ENCODE measurements at places on chromosomes 7 and 10. TPM values are rescaled to one million over a fixed set of nuclear protein-coding genes. Genes with fewer than 3 reads are reported as not detected.

DNA sequence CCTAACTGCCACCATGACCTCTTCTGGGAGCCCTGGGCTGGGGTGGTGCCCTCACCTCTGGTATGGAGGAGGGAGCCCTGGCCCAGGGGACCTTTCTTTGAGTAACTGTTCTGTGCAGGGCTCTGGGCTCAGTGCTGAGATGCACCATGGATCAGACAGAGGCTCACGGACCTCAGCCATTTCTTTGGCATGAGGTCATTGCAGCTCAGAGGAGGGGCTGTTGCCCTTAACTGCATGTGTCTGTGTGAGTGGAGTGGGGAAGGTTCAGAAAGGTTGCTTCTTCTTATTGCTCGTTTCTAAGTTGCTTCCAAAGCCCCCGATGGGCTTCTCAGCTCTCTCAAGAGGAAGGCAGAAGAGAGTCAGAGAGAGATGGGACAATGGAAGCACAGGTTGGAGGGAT is 233.9 kb downstream of the RPS24 start:
- no peak for DNase-seq

DNA sequence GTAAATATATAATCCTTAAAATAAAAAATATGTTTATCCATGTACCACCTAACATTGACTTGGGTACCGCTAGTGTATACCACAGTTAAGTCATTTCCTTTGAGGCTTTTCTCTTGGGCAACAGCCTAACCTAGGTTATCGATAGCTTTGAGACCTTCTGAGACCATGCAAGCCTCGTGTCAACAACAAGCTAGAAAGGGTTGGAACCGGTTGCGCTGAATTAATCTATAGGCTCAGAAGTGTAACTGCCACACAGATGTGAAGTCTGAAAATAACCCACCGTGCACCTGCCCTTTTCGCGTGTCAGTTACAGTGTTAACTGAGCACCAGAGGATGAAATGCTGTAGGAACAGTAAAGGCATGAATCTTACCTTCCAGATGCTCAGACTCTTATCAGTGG is 59.8 kb downstream of the ARID5B start:
- no peak for DNase-seq

DNA sequence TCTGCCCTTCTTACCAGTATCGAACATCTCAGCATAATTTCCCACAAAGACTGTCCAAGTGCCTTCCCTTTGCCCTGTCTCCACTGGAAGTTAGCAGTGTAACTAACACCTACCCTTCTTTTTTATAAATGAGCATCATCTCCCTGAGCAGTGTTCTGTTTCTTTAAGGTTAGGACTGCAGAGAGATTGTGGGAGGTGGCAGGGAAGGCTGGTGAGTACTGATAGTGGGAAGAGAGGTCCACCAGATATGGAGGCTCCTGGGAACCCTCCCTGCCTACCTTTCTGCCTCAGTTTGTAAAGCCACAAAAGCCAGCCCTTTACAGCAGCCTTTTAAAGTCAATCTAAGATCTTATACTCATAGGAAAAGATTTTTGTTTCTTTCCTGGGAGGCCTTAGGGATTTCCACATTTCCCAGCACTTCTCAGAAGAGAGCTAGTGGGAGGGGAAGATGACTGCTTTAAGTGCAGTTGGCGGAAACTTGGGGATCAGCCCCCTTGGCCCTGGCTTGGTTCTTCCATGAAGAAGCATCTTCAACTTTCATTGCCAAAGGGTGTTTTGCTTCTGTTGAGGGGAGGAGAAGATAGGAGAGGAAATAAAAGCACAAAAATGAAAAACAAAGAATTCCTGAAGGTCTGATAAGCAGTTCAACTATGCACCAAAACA is 36.6 kb upstream of the CALD1 start:
- DNase-seq = no peak

- DNase-seq = no peak
These were observed 759 bp downstream of the NUDT1 start for GRCh38 chr7:2242541-2243429.

DNA sequence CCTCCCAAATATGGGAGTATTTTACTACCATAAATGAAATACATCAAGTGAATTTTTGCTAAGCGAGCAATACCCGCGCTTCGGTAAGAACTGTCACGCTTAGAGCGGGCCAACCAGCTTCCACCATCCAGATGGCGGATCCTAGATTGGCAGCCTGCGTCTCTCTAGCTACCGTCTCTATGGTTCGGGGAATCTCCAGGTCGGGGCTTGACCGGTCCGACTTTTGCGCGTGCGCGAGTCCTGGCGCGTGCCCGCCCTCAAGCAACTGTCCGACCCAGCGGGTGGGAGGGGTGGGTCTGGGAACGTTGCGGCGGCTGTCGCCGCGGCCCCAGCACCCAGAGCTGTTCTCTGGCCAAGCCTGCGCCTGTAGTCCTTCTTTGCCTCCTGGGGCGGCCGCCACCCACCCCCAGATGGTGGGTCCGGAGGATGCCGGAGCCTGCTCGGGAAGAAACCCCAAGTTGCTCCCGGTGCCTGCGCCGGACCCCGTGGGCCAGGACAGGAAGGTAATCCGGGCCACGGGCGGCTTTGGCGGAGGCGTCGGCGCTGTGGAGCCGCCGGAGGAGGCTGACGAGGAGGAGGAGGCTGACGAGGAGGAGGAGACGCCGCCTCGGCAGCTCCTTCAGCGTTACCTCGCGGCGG is at the start of gene TBC1D12:
TBC1D12 (plus strand) TSS at position 338 of the 639 bp plus-strand sequence; CDS start at position 411, 73 bp downstream.
- DNase-seq = peak; percentile 91

RHBDD2 gene
- 55.4 TPM for polyA plus RNA-seq

PGAM1 gene
- polyA plus RNA-seq = 174 TPM

Measured in right renal cortex interstitium (tissue), 3 donors.